CD4-positive, alpha-beta T cell treated with Interleukin-4 for 1 hour (primary cell): ENCODE measurements at places on chromosomes 2 and 18.
A peak's percentile ranks its signal among the peaks of the same experiment; 100 is the strongest.

- no peak for DNase-seq
Observed at GRCh38 chr2:241994086-241994485, 124.6 kb downstream of the RTP5 start.

- no peak for DNase-seq
Observed at GRCh38 chr18:75455249-75456198, 28.0 kb upstream of the SMIM21 start.

DNA sequence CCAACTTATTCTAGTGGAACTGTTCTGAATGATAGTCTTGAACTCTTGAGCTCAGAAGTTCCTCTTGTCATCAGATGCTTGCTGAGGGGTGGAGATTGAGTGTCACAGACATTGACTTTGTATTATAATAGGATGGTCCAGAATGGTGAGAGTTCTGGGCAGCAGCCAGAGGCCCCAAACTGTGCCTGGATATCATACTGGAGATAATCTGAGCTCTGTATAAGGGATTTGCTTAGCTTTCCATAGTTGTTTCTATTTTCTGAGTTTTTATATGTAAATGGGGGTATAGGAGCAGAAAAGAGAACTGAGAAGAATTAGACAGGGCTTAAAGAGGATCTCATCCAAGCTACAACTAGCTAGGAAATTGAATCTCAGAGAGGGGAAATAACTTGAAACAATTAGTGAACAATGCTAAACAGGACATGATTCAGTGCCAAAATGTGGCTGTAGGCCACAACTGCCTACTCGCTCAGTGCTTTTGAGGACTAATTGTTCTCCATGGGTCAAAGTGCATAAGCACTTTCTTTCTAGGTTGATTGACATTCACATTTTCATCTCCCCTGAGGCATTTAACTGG lies 10.1 kb upstream of the LCLAT1 start:
- no peak for DNase-seq

GRCh38 chr2:3209258-3209657 lies 168.4 kb downstream of the EIPR1 start:
- DNase-seq: no peak

- no peak for DNase-seq
Observed at GRCh38 chr2:210177769-210178168, 6.6 kb upstream of the KANSL1L start.

DNA sequence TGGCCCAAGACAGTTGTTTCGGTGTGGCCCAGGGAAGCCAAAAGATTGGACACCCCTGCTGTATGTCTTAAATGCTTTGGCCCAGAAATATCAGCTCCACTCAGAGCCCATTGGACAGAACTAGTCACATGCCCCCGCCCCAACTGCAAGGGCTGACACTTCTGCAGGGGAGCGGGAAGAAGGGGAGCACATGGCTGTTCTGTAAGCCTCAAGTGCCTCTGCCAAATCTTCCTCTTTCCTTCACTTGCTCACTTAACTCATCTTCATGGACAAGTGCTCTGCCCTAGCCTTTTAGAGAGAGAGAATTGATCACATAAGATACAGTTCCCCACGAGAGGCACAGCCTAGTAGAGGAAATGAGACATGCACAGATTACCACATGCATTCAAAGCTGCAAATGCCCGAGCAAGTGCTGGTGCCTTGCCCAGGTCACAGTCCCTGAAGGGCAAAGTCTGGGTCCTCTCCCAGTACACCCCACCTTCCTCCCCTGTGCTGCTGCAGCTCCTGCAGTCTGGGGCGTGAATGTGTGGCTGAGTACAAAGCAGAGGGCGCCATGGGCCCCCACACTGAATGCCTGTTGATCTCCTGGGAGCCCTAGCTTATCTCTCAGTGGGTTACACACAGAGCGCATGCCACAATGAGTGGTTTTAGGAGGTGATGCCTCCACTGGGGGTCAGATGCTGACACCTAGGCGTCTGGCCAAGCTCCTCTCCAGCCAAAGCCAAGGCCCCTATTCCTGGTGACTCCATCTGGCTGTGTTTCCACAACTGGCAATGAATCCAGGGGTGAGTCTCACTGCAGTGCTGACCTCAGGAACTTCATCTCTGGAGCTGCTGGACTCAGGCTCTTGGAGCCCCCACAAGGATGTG lies 135.3 kb downstream of the CTIF start:
- no peak for DNase-seq

- no peak for DNase-seq
Observed at GRCh38 chr18:59061914-59062642, 77.6 kb upstream of the SEC11C start.

DNA sequence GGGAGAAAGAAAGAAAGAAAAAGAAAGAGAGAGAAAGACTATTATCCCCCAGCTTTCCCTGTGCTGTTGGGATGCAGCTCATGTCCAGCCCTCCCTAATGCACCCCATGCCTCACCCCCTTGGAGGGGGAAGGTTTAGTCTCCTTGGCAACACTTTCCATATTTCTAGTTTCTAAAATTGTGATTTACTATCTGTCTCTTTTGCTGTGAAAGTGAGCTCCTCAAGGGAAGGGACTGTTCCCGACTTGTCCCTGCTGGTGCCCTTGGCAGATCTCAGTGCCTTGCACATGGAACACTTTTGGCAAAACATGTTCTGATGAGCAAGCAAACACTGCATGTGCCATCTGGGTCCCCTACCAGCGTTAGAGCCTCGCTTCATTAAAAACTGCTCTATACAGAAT lies 11.7 kb upstream of the NAPG start:
- DNase-seq: no peak

GRCh38 chr18:49564518-49564834 lies 2.6 kb downstream of the LIPG start:
- DNase-seq: no peak

GRCh38 chr18:63284827-63285733 lies 34.5 kb downstream of the BCL2 start:
- DNase-seq: peak; percentile 47

DNA sequence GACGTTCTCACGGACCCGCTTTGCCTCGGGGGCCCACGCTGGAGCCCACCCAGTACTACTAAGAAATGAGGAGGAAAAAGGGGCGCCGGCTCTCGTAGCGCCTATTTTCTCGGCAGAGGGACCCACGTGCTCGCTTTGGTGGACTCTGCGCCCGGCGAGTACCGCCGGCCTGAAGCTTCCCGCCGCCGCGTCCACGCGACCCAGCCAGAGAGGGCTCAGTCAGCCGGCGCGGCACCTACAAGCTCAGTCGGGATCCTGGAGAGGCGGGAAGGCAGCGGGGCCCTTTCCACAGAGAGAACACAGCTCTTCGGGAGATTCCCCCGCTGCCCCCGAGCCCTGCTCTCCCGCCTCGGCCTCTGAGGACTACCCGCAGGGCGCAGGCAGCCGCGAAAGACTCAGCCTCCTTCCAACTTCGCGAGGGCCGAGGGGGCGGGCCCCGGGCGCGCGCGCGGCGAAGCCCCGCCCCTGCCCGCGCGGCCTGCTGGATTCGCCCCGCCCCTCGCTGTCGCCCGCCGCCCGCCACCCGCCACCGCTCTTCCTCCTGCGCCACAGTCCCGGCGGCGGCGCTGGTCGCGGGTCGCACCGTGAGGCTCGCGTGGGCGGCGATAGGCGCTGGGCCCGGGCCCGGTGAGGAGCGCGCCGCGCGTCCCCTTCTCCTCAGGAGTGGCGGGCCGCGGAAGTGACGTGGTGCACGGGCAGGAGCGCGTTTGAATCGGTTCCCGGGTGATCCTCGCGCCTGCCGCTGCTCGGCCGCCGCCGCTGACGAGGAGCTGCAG lies at the start of gene SMCHD1:
SMCHD1 (plus strand) TSS at position 549 of the 776 bp plus-strand sequence. CDS start 350 bp downstream, outside the sequence.
- peak; percentile 92 for DNase-seq

DNA sequence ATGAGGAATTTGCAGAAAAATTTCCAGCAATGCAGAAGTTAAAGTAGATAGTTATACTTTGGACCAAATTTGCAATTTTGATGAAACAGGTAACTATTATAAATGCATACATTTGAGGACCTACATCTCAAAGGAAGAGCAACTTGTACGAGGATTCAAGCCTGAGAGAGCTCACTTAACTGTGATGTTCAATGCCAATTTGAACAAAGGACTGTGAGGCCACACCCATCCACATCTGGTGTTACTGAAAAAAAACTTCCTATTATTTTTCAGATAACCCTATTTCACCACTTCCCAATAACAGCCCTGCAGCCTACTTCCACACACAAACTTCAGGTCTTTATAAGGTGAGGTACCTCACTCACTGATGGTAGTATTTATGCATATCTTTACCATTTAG lies 203.5 kb upstream of the NABP1 start:
- no peak for DNase-seq

DNA sequence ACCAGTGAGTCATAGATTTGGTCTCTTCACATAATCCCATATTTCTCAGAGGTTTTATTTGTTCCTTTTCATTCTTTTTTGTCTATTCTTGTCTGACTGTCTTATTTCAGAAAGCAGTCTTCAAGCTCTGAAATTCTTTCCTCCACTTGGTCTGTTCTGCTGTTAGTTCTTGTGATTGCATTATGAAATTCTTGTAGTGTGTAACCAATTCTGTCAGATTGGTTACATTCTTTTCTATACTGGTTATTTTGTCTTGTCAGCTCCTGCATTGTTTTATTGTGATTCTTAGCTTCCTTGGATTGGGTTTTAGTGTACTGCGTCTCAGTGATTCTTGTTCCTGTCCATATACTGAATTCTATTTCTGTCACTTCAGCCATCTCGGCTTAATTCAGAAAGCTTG lies 18.6 kb downstream of the EHBP1 start:
- DNase-seq: no peak
